RWPE2 (cell line): ENCODE measurements at places on chromosomes 3 and 15.

GRCh38 chr15:25739687-25740121 lies 123.4 kb downstream of the ATP10A start:
- no peak for DNase-seq

DNA sequence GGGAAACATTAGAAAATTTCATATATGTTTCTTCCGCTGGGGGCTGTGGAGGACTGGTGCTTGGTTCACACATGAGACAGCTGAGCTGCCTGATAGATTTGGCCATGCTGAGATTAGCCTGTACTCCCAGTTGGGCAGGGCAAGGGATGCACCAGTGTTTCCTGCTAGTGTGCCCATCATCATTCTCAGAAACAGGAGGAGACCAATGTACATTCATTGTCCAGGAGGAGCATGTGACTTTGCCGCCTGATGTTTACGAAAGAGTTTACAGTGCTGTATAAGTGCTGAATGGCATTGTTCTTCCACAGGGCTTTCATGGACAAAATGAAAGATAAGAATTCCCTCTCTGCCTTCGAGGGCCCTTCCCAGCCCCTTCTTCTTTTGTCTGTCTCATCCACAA lies 311.1 kb upstream of the THBS1 start:
- no peak for DNase-seq

- no peak for DNase-seq
These were observed 329.1 kb upstream of the SOX2 start for GRCh38 chr3:181382656-181383055.

- no peak for DNase-seq
These were observed 149.8 kb downstream of the GABRB3 start for GRCh38 chr15:26623071-26623470.

- DNase-seq, result no peak
These were observed 453.0 kb upstream of the GOLIM4 start for GRCh38 chr3:168548719-168549118.

- no peak for DNase-seq
These were observed 41.1 kb downstream of the CACNA2D3 start for GRCh38 chr3:54163441-54163840.

DNA sequence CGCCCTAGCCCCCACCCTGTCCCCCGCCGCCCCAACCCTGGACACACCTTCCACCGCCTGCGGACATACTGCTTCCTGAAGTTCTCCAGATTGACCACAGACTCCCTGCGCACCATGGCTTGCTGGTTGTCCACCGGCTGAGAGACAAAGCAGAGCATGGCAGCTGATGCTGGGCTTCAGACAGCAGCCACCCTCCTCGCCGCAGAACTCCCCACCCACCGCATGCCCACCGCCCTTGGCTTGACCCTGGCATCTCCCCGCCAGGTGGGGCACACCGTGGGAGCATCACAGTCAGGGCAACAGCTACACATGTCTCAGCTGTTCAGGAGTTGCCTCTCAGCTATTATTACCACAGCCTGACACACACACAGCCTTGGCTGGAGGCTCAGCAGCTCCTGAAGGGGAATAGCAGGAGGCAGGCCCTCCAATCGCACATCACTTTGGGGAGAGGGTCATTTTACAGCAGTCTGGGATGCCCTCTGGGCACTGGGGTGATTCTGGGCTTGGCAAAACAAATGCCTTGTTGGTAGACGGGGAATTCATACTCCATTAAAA lies 78.4 kb upstream of the HERC1 start:
- no peak for DNase-seq

DNA sequence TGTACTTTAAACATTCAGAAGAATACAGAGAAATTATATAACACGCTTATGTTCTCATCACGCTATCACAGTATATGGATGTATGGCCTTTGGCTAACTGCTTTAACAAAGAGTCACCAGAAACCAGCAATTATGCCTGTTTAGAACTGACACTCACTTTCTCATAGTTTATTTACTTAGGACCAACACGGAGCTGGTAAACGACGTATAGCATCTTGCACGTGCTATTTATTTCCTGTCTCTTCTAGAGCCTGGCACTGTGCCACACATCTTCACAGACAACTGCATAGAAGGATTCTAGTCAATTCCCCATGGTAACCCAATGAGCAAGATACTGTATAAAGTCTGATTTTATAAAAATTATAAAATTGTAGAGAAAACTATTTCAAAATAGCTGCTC lies 43.6 kb downstream of the TBC1D2B start:
- no peak for DNase-seq

DNA sequence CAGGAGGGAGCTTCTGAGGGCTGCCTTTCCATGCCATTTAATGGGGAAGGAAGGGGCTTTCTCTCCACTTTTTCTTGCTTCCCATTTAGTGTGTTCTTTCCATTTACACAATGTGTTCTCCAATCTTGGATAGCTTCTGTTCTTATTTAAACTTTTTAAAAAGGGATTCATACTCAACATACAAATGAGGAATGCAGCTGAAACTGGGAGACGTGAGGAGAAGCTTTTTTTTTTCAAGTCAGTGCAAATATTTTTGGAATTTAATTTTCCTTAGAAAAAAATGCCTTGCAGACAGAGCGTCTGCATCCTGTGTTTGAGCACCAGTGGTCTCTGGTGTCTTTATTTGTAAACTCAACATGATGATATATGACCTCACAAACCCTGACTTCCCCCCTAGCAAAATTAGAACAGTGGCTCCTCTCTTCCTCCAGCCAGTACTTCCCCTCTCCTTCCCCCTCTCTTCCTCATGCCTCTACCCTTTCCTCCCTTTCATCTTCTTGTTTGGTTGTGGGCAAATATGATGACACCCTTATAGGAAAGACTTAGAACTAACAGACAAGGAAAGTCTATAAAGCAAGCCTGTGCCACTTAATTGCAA lies 48.1 kb upstream of the PCSK6 start:
- no peak for DNase-seq

- DNase-seq, result no peak
These were observed 32.9 kb upstream of the BLM start for GRCh38 chr15:90684281-90684680.

DNA sequence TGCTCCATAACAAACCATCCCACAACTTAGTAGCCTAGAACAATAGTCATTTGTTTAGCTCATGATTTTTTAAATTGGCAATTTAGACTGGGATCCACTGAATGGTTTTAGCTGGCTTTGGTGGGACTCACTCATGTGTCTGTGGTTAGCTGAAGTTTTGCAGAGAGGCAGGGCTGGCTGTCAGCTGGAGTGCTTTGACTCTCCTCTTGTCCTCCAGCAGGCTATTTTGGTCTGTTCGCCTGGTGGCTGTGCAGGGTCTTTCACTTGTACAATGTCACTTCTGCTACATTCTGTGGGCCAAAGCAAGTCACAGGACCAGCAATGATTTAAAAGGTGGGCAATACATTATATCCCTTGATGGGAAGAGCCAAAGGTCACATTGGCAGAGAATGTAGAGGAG lies 1146.5 kb downstream of the ROBO2 start:
- DNase-seq, result no peak

DNA sequence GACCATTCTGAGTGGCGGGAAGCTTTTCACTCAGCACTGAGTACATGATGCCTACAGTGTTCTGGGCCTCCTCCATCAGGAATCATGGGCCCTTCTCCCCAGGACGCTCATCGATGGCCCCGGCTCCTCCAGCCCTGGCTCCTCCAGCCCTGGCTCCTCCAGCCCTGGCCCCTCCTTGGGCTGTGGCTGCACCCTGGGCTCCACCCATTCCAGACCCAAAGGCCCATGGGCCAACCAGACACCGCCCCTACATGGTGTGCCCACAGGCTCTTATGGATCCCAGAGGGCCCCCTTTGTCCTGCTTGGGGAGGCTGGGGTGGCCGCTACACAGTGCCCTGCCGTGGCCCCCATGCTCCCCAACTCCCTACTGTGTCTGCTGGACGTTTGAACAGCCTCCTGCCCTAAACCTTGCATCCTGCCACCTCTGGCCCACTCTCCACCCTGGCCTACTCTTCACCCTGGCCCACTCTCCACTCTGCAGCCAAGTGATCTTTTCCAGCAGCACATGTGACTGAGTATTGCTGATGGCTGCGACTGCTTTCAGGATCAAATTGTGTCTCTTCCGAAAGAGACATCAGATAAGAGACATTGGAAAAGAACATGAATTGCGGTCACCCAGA lies 57.9 kb downstream of the APBA2 start:
- no peak for DNase-seq

DNA sequence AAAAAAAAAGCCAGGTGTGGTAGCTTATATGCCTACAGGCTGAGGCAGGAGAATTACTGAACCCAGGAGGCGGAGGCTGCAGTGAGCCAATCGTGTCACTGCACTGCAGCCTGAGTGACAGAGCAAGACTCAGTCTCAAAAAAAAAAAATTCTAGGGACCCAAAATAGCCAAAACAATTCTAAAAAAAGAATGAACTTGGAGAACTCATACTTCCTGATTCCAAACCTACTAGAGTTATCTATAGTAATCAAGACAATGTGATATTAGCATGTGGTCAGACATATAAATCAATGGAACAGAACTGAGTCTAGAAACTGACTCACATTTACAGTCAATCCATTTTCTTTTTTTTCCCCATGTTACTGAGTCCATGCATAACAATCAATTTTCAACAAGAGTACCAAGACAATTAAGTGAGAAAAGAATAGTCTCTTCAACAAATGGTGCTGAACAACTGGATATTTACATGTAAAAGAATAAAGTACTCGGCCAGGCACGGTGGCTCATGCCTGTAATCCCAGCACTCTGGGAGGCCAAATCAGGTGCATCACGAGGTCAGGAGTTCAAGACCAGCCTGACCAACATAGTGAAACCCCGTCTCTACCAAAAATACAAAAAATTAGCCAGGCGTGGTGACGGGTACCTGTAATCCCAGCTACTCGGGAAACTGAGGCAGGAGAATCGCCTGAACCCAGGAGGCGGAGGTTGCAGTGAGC lies 11.9 kb downstream of the PRKAR2A start:
- no peak for DNase-seq

GRCh38 chr15:84822653-84823281 lies 5.6 kb downstream of the ALPK3 start:
- no peak for DNase-seq

DNA sequence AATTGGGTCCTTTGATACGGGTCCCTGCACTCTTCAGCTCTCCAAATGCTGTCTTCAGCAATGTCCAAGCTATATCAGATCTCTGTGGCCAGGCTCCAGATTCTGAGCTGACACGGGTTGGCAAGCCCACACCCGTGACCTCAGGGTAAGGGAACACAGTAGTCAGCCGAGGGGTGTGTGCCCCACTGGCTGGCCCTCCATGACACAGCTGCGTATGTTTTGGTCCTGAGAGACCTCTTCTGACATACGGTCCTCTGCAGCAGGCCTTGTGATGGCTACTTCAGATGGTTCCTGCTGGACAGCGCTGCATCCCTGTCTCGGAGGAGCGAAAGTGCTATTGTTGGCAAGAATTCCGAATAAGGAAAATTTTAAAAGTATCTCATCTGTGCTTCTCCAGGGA lies 85.2 kb upstream of the ADAMTS17 start:
- no peak for DNase-seq

DNA sequence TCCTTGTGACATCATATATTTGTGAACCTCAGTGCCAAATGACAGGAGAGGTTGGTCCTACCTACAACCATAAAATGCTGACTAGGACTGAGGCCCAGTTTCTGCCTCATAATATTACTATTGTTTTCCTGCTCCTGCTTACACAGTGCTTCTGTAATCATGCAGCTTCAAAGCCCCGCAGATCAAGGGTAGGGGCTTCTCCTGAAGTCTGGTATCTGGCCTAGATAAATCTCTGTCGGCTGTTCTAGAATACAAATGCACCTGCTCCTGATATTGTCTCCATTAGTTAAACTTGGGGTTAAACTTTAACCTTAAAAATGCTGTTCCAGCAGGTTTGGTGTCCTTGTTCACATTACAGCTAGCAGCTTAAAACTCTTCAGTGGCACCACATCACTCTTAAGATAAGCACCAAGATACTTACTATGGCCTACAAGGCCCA lies 552.4 kb downstream of the TUSC7 start:
- no peak for DNase-seq
